ENCODE measurements at places on chromosomes 12 and 14. TPM values are rescaled to one million over a fixed set of nuclear protein-coding genes. Genes with fewer than 3 reads are reported as not detected.

GRCh38 chr12:60210756-60211155 lies 614.9 kb downstream of the SLC16A7 start:
- DNase-seq = no peak

DNA sequence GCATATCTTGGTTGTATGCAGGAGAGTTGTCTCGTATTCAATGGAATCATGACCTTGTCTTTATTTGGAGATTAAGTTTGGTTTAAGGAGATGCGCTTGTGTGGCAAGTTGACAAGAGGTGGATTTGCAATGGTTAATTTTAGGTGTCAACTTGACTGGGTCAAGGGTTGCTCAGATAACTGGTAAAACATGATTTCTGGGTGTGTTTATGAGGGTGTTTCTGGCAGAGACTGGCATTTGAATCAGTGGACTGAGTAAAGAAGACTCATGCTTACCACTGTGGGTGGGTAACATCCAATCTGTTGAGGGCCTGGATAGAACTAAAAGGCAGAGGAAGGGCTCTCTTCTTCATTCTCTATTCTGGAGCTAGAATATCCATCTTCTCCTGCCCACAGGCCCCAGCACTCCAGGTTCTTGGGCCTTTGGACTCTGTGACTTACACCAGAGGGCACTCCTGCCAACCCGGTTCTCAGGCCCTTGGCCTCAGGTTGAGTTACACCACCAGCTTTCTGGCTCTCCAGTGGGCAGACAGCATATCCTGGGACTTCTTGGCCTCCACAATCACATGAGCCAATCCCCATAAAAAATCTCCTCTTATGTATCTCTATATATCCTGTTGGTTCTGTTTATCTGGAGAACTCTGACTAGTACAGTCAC lies 141.5 kb upstream of the ARID2 start:
- no peak for DNase-seq

DNA sequence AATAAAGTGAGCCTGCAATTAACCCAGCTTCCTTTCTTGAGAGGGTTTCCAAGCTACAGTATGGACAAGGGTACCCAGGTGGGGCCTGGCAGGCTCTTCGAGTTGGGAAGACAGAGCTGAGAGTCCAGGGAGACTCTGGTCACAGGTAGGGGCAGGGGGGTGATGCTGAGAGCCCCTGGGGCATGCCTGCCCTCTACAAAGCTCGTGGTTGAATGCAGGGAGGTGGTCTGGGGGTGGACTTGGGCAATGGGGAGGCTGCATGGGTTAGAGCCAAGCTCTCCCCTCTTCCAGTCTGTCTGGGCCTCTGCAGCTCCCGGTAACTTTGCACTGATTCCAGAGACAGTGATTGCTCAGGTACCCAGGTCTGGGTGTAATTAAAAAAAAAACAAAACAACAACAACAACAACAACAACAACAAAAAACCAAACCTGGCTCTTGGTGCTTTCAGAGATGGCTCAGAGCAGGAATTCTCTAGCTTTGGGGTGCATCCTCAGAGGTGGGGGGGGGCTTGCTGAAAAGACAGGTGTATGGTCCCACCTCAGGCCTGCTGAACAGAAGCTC lies 30.8 kb upstream of the PPP2R5C start:
- DNase-seq = no peak

GRCh38 chr14:94009767-94010166 lies 12.7 kb downstream of the CCDC197 start:
- peak; percentile 67 for DNase-seq

- no peak for DNase-seq
These were observed 12.3 kb downstream of the MAP3K12 start for GRCh38 chr12:53486736-53487487.

DNA sequence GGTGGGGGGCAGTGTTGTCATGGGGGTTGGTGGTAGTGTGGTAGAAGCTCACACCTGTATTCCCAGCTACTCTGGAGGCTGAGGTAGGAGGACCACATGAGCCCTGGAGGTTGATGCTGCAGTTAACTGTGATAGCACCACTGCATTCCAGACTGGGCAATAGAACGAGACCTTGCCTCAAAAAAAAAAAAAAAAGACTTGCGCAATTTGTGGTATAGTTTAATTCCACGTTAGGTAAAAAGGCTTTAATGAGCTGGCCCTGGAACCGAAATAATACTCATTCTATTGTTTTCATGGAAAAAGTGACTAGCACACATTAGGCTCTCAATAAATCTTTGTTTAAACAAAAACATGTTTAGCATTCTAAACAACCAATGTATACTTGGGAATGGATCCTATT lies 25.4 kb upstream of the NAP1L1 start:
- DNase-seq = no peak

DNA sequence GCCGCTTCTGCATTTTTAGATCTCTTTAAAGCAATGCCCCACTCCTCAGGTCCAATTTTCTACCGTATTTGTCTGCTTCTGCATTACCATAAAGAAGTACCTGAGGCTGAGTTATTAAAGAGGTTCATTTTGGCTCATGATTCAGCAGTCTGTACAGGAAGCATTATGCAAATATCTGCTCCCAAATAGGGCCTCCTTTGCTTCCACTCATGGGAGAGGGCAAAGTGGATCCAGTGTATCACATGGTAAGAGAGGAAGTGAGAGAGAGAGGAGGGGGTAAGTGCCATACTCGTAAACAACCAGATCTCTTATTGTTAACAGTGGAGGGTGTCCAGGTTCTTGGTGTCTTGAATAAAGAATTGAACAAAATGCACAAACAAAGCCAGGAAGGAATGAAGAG lies 316.1 kb upstream of the SEL1L start:
- DNase-seq = no peak

GRCh38 chr12:65632131-65632855 lies 192.0 kb upstream of the HMGA2 start:
- no peak for DNase-seq

DNA sequence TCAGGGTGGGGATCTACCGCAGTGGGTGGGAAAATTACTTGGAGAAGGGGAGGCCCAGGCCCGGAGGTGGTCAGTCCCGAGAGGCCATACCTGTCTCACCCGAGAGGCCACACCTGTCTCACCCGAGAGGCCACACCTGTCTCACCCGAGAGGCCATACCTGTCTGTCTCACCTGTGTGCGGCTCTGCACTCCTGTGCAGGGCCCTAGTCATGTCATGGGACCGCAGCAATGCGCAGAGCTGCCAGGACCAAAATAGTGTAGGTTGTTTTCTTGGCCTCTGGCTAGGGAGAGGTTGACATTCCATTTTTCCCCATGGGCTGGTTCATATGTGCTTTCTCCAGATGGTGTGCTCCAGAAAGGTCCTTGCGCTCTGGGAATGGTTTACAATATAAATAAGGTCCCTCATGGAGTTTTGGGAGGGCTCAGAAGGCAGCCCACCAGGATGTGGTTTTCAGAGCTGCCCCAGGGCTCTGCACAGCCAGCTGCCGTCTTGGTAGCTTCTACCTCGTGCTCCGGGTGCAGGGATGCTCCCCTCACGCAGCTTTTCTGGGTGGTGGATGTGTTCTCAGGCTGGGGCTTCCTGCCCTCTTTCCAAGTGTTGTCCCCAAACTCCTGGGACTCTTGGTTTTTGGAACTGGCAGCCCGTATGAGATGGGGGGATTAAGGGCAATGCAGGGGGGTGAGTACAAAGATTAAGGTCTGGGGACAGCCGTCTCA lies 58.2 kb downstream of the CACNA1C start:
- no peak for DNase-seq

DNA sequence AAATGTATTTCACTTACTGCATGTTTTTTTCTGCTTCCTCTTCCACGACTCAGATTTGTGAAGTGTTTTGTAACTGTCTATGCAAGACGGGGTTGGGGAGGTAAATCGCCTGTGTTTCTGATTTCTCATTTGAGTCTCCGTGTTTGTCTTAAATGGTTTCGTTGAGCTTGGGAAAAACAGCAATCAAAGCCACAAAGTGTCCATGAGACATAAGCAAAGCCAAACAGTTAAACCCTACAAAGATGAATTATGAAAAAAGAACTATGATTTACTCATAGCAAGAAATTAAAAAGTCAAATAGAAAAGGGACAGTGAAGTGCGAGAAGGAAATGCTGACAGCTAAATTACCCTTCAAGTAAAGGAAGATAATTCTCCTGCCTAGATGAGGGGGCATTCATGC lies 164.3 kb upstream of the TMPO start:
- no peak for DNase-seq

GRCh38 chr14:20978687-20979086 lies 11.1 kb upstream of the METTL17 start:
- no peak for DNase-seq

- peak; percentile 60 for DNase-seq
These were observed 432.9 kb downstream of the ZFP36L1 start for GRCh38 chr14:68359837-68360552.

- DNase-seq = no peak
These were observed 2.2 kb downstream of the DENR start for GRCh38 chr12:122754790-122755189.

Gene IFNG
- not detected for total RNA-seq

Gene NEDD1
- 28.4 TPM for total RNA-seq

Gene ZDHHC22
- 5.6 TPM for total RNA-seq

Gene SFSWAP
- total RNA-seq = 20.1 TPM

Gene SPIC
- total RNA-seq = not detected

Gene ANO4
- total RNA-seq = 14.5 TPM

Gene IFT81
- total RNA-seq = 39.8 TPM

Gene RASAL1
- total RNA-seq = 0.72 TPM

Gene IL31
- not detected for total RNA-seq

Gene P2RX2
- 0.30 TPM for total RNA-seq

Data from spinal cord (tissue), 10 donors.